SK-N-SH treated with all-trans-retinoic acid at 6 μM for 48 hours (cell line): ENCODE measurements at places on chromosomes 2 and 18.
A peak's percentile ranks its signal among the peaks of the same experiment; 100 is the strongest.

GRCh38 chr2:20963867-20964266, 80.0 kb downstream of the APOB start:
- ATAC-seq, result no peak

- ATAC-seq, result no peak
Measured at GRCh38 chr2:160264308-160264707, 64.2 kb upstream of the ITGB6 start.

- ATAC-seq, result no peak
Measured at GRCh38 chr2:47031909-47032668, 116.5 kb upstream of the MCFD2 start.

DNA sequence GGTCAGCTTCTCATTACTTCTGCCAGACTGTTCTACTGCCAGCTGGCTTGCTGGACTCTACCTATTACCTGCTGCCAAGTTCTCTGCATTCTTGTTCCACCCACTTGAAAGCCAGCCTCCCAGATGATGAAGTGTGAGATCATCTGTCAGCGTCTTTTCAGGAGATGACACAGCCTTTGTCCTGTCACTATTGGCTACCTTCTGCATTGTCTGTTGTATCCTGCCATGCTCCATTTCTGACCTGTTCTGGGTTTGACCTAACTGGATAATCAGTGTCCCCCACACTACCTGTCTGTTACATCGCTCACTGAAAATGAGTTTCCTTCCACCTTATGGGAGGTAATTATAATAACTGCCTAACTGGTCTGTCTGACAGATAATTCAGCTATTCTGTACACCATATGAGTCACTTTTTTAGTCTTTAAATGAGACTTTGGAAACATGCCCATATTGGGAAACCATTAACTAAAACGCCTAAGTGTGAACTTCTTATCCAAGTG, 520.6 kb downstream of the METTL4 start:
- no peak for ATAC-seq

GRCh38 chr2:12177455-12178288, 431.2 kb downstream of the LPIN1 start:
- peak; percentile 81 for ATAC-seq

GRCh38 chr2:6977113-6977741, 60.0 kb downstream of the RNF144A start:
- peak; percentile 55; the same call in 2 of the 3 replicates for ATAC-seq

- no peak for ATAC-seq
Measured at GRCh38 chr2:224405841-224406370, 4.0 kb upstream of the FAM124B start.

DNA sequence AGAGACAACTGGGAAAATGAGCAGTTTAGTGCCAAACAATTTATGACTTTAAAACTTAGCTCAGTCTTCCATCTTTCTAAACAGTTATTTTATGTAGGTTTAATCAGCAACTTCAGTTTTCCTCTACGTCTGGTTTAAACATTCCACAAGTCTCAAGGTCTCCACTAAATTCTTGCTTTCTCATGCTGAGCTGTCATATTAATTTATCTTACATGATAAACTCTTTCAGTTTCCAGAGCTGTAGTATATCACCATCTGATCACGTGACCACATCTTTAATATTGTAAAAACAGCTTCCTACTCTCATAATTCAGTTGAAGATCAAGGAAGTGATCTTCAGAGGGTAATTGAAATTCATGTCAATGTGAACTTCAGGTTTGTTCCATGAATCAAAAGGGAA, 158.6 kb downstream of the ZNF804A start:
- ATAC-seq, result no peak; the same call in 2 of the 3 replicates

DNA sequence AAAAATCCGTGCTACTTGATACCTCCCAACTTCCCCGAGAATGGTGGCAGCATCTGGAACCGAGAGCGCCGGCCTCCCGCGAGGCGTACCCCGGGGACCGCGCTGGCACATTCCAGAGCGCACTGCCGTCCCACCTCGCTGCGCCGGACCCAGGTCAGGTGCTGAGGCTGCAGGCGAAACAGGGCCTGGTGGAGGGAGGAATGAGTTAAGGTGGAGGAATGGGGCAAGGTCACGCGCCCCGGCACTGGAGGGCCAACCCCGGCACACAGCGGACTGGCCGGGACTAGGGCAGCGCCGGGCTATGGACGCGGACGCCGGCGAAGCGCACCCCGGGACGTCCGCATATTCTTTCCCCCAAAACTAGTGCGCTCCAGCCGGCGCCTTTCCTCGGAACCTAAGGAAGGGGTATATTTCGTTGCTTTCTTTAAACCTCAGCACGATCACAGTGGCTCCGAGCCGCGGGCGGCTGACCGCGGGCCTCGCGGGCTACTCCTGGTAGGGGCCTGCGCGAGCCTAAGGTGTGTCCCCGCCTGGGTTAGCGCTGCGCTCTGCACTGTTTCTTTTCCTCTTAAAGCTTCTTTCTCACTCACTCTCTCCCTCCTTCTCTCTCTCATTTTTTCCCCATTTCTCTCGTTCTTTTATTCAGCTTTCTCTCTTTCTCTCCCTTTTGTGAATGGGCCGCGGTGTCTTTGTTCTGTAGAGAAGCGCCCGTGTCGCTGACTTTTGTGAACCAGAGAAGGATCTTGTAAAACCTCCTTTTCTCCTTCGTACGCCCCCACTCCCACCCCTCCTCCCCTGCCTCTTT, 2.1 kb upstream of the OTX1 start:
- 0 out of 3 replicates have a peak, but pooled peaks have one; percentile 9 for ATAC-seq

DNA sequence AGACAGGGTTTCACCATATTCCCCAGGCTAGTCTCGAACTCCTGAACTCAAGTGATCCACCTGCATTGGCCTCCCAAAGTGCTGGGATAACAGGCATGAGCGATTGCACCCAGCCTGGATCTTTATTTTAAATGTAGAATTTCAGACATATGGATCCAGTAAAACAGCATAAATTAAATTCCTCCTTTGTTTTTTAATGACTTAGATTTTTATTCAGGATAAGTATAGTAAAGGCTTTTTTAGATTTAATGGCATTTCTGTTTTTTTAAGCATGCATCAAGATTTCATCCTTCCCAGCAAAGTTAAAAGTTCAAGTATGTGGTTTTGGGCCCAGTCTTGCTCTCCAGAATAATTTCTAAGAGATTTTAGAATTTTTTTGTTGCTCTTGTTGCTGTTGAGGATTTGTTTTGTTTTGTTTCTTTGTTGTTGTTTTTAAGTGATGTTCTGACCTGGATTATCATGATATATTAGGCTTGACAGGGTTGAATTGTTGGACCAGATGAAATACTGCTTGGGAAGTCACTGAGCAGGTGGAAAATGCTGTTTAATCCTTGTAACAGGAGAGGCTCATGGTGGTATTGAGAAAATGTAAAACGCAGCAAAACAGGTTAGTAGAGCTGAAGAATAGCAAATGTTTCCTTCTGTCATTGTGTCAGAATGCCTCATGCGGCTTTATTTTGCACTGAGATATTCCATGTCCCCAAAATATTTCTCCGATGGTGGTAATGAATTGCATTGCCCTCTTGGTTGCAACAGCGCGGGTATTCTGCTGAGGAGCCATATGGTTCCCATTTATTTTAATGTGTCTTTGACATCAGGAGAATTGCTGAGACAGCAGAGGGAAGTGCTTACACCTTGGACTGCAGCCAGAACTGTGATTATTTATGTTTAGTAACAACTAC, 147.9 kb downstream of the GALNT3 start:
- ATAC-seq, result peak; percentile 95

- ATAC-seq, result no peak
Measured at GRCh38 chr2:53353135-53354114, 414.2 kb upstream of the CHAC2 start.

DNA sequence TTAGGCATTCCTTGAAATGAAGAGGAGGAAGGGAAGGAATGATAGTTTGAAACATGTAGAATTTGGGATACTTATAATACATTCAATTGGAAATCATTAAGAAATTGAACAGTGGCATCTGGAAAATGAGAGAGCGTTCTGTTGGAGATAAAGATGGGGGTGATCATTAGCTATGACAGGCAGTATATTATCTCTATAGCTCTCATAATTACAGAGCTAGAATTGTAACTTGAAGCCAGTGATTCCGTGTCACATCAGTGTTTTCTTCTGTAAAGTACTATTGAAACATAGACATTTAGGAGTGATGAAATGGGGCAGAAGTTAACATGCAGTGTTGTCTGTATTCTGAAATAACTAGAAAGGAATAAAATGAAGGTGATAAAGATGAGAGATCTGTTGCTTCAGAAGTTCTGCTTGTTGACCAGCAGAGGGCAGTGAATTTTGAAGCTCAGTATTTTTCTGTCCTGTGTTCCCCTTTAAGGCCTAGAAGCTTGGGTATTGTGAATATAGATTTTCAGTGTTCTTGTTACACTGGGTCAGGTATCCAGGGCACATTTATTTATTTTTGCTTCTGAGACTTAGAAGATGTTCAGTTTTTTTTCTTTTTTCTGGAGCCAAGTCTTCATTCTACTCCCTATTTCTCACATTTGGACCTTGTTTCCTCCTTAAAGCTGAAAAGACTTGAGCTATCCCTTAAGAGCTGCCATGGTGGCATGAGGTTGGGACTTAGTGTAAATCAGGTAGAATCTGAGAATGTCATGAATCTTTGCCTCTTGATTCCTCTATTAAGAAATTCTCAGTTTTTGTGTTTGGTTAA, 157.4 kb downstream of the TAF4B start:
- peak; percentile 90 for ATAC-seq

- no peak for ATAC-seq
Measured at GRCh38 chr18:23257686-23258565, 122.6 kb downstream of the CABLES1 start.

GRCh38 chr2:238117199-238118154, 17.3 kb downstream of the ESPNL start:
- no peak for ATAC-seq
